ENCODE measurements at places on chromosomes 2 and 18. TPM values are rescaled to one million over a fixed set of nuclear protein-coding genes. Genes with fewer than 3 reads are reported as not detected.

GRCh38 chr2:238569507-238570195 lies 142.9 kb downstream of the ASB1 start:
- H3K27me3 ChIP-seq: no peaks in the 10 kb centered on the region
- no peak overlapping the region for H3K4me3 ChIP-seq
- H3K36me3 ChIP-seq: no peaks in the 10 kb centered on the region
- peaks cover 26% of the 10 kb centered on the region for H3K4me1 ChIP-seq
- DNase-seq: peak; percentile 79

SPOPL gene
- total RNA-seq: 10.5 TPM

ANKRD29 gene
- 124 TPM for total RNA-seq

- H3K36me3 ChIP-seq: no peaks in the 10 kb centered on the region
- H3K27ac ChIP-seq: no peak overlapping the region
- no peaks in the 10 kb centered on the region for H3K27me3 ChIP-seq
- DNase-seq: no peak
These were observed 59.6 kb downstream of the STPG4 start for GRCh38 chr2:47095349-47096020.

- no peak overlapping the region for H3K4me3 ChIP-seq
- peaks cover 15% of the 10 kb centered on the region for H3K4me1 ChIP-seq
- no peak overlapping the region for H3K27ac ChIP-seq
- peaks cover 22% of the 10 kb centered on the region for H3K36me3 ChIP-seq
- H3K27me3 ChIP-seq: no peaks in the 10 kb centered on the region
- no peak for DNase-seq
These were observed 27.2 kb downstream of the WIPF1 start for GRCh38 chr2:174570318-174570958.

DNA sequence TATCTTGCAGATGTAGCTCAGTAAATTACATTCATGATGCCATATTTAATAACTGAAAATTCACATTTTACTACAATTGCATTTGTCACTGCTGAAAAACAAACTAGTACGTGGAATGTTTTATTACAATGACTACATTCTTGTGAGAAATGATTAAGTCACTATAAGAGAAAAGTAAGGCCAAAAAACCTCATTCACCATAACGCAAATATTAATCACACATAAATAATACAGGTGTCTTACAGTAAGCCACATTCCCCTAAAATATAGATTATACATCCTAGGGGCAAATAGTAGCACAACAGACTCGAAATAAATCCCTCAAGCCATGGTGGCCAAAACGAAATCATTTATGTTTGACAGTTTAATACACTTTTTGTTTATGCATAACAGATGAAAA lies 460.6 kb downstream of the NR4A2 start:
- no peak overlapping the region for H3K27ac ChIP-seq
- no peaks in the 10 kb centered on the region for H3K36me3 ChIP-seq
- H3K27me3 ChIP-seq: no peaks in the 10 kb centered on the region
- H3K4me3 ChIP-seq: no peak overlapping the region
- DNase-seq: no peak

DNA sequence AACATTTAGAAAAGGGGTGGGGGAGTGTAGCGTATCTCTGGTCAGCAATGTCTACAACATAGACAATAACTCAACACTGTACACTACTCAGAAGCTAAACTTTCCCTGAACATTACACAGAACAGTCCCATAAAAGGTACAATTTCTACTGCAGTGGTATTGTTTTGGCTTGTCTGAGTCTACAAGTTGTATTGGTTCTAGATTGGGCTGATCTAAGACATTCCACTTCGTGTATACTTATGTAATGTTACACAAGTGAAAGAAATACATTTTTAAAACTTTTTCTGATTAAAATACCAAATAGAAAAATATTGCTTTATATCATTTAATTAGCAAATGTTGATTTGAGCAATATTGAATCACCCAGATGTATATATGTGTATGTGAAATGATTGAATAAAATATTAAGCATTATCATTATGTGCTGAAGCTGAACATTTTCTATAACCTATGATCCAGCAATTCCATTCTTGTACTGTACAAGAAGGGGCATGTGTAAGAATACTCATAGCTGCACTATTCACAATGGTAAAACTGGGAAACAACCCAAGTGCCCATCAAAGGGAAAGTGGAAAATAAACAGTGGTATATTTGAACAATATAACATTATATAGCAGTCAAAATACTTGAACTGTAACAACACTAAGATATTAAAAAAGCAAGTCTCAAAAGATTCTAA lies 52.4 kb downstream of the VSNL1 start:
- no peak for DNase-seq
- no peaks in the 10 kb centered on the region for H3K27me3 ChIP-seq
- no peaks in the 10 kb centered on the region for H3K36me3 ChIP-seq
- no peak overlapping the region for H3K4me3 ChIP-seq

DNA sequence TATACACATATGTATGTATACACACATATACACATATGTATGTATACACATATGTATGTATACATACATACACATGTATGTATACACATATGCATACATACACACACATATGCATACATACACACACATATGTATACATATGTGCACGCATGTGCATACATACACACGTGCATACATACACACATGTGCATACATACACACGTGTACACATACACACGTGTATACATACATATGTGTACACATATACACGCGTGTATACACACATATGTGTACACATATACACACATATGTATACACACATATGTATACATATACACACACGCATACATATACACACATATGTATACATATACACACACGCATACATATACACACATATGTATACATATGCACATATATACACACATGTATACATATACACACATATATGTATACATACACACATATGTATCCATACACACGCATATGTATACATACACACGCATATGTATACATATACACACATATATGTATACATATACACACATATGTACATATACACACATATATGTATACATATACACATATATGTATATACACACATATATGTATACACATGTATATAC lies 21.5 kb downstream of the NABP1 start:
- no peaks in the 10 kb centered on the region for H3K36me3 ChIP-seq
- no peak overlapping the region for H3K27ac ChIP-seq
- DNase-seq: no peak
- no peaks in the 10 kb centered on the region for H3K27me3 ChIP-seq
- no peak overlapping the region for H3K4me3 ChIP-seq

DNA sequence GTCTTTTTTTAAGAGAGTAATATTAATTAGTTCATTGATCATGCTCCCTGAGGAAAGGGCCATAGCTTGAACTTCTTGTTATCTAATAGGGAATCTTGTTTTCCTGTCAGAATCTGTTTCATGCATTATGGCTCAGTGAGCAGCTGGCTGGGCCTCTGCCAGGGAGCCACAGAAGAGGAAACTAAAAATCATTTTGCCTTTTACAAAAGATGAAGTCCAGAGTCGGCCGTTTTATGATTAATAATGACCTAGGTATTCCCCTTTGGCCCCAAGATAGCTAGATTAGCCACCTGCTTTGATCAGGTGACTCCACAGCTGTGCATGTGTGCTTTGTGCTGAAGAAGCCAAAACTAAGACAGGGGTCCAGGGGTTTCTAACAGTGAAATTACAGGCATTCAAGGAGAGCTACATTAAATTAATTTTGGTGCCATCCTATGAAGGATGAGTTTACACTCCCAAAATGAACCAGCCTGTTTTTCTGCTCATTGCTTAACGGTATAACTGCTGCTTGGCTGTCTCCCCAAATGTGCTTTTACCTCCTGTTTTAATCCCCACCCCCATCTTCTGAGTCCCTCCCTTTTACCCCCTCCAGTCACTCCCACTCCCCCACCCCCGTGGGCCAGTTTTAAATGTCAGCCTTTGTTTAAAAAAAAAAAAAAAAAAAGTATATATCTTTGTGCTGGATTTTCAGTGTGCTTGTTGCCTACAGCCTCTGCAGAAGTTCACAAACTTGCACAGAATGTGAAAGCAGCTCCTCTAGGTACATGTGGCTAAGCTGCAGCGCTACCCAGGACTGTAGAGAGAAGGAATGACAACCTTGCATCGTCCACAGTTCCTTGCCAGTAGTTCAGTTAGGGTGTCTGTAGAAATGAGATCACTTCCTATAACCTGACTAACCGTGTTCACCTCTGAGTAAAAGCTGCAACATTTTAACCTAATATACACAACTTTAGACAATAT lies 93.1 kb downstream of the CABLES1 start:
- no peak overlapping the region for H3K4me3 ChIP-seq
- DNase-seq: no peak
- no peaks in the 10 kb centered on the region for H3K36me3 ChIP-seq
- H3K4me1 ChIP-seq: peaks cover 53% of the 10 kb centered on the region
- no peaks in the 10 kb centered on the region for H3K27me3 ChIP-seq

DNA sequence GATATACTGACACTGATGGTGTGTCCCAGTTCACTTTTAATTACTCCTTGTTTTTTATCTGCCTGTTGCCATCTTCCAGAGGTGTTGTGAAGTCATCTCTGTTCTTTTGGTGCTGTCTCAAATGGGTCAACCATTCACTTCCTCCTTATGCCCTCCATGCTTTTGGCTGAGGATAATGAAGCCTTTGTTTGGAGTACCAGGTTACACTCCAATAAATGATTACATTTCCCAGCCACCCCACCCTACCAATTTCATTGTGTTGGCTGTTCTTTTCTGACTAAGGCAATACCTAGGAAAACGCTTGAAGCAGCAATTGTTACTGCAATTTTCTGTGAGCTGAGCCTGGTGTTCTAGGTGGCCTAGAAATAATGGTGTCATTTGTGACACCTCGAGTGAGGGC lies 29.8 kb upstream of the ACTG2 start:
- H3K4me1 ChIP-seq: no peaks in the 10 kb centered on the region
- no peaks in the 10 kb centered on the region for H3K27me3 ChIP-seq
- peaks cover 43% of the 10 kb centered on the region for H3K36me3 ChIP-seq
- DNase-seq: no peak
- no peak overlapping the region for H3K4me3 ChIP-seq

IL18R1 gene
- 46.9 TPM for total RNA-seq

DNA sequence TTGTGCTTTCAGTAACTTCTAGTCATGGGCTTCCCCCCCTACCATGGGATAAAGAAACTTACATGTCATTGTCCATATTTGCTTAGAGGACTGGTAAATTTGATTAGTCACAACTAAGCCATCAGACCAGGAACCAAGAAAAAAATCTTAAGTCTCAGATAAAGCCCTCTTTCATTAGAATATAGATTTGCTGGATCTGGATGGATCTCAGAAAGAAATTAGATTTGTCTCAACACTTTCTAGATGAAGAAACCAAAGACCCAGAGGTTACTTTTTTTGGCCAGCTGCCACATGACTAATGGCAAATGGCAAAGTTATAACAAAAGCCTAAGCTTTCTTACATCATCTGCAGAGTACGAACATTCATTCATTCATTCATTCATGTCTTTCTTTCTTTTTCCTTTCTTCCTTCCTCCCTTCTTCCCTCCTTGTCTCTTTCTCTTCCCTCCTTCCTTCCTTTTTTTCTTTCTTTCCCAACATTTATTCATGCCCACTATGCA lies 60.2 kb downstream of the CDCA7 start:
- H3K27me3 ChIP-seq: no peaks in the 10 kb centered on the region
- no peak overlapping the region for H3K4me3 ChIP-seq
- H3K27ac ChIP-seq: no peak overlapping the region
- no peaks in the 10 kb centered on the region for H3K4me1 ChIP-seq

- H3K4me1 ChIP-seq: peaks cover 23% of the 10 kb centered on the region
- H3K27ac ChIP-seq: no peak overlapping the region
- no peak overlapping the region for H3K4me3 ChIP-seq
- no peaks in the 10 kb centered on the region for H3K36me3 ChIP-seq
- DNase-seq: no peak
These were observed 30.5 kb downstream of the EML4 start for GRCh38 chr2:42199626-42200025.

DNA sequence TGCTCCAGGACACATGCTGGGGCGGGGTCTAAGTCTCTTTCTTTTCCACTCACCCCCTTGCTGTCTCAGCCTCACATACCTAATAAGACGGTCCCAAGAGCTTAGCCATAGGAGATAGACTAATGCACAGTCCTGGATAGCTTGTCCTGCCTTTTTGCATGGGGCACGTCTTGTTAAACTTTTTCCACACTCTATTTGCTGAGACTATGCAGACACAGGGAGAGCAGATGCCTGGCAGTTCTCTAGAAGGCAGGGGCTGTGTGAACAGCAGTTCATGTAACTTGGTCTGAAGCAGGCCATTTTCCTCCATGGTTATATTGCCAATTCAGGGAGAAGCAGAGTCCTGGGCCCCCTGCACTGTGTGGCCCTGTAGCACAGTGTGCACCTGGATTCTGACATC lies 142.1 kb downstream of the SEPTIN10 start:
- no peaks in the 10 kb centered on the region for H3K27me3 ChIP-seq
- DNase-seq: no peak
- no peak overlapping the region for H3K4me3 ChIP-seq
- H3K27ac ChIP-seq: no peak overlapping the region

DNA sequence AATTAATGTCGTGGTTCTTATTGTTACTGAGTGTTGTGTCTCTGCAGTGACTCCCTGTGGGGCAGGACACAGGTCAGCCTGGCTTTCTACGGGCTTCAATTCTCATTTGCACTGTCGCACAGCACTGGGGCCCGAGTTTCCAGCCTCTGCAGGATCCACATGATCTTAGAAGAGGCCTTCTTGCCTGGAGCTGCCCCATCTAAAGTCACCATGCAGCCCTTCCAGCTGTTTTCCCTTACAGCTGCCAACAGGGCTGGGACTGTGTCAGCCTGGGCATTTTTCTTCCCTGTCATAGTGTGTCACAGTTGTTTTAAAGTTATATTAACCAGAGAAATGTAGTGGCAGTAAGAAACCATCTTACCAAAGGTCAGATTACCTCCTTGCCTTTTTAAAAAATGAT lies 27.0 kb downstream of the FHL2 start:
- no peaks in the 10 kb centered on the region for H3K27me3 ChIP-seq
- peaks cover 12% of the 10 kb centered on the region for H3K4me1 ChIP-seq
- no peak overlapping the region for H3K27ac ChIP-seq
- no peak for DNase-seq
- H3K36me3 ChIP-seq: no peaks in the 10 kb centered on the region
- H3K4me3 ChIP-seq: no peak overlapping the region

All from upper lobe of left lung (tissue), 6 donors.